ENCODE measurements at places on chromosomes 3 and 15. TPM values are rescaled to one million over a fixed set of nuclear protein-coding genes. Genes with fewer than 3 reads are reported as not detected.

GRCh38 chr3:123789760-123790159, 94.4 kb downstream of the MYLK start:
- H3K27me3 ChIP-seq = no peaks in the 10 kb centered on the region
- H3K4me3 ChIP-seq = no peak overlapping the region
- H3K36me3 ChIP-seq = no peaks in the 10 kb centered on the region
- no peak overlapping the region for H3K27ac ChIP-seq
- H3K4me1 ChIP-seq = no peaks in the 10 kb centered on the region

DNA sequence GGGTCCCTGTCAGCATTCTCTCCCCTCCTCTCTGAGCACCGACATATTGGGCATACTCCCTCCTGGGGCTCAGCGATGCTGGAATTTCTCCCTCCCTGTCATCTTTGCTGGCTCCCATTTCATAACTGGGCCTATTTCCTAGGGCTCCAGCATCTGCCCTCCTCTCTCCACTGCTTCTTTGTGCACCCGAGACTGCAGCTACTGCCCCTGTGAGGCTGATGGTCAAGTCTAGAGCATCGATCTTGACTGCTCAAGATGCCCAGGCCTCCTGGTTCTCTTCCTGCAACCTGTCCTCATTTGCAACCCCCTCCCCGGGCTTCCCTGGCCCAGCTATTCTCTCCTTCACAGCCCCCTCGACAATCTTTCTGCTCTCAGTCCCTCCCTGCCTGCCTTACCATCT, 53.5 kb downstream of the WHAMM start:
- DNase-seq = no peak
- no peaks in the 10 kb centered on the region for H3K36me3 ChIP-seq
- H3K27me3 ChIP-seq = no peaks in the 10 kb centered on the region
- H3K4me3 ChIP-seq = no peak overlapping the region

- no peak overlapping the region for H3K27ac ChIP-seq
- DNase-seq = peak; percentile 70
- no peaks in the 10 kb centered on the region for H3K36me3 ChIP-seq
- H3K27me3 ChIP-seq = no peaks in the 10 kb centered on the region
- H3K4me1 ChIP-seq = no peaks in the 10 kb centered on the region
Observed at GRCh38 chr3:120795017-120795648, 52.6 kb downstream of the GTF2E1 start.

The TADA3 gene
- 17.5 TPM for total RNA-seq

GRCh38 chr15:23860290-23861245, 173.5 kb upstream of the NDN start:
- H3K27me3 ChIP-seq = no peaks in the 10 kb centered on the region
- H3K4me3 ChIP-seq = no peak overlapping the region
- DNase-seq = no peak
- H3K36me3 ChIP-seq = no peaks in the 10 kb centered on the region
- no peaks in the 10 kb centered on the region for H3K4me1 ChIP-seq
- H3K27ac ChIP-seq = no peak overlapping the region

The USP13 gene
- total RNA-seq = 5.6 TPM

GRCh38 chr3:168216851-168217250, 121.1 kb upstream of the GOLIM4 start:
- H3K4me3 ChIP-seq = no peak overlapping the region
- H3K4me1 ChIP-seq = no peaks in the 10 kb centered on the region
- H3K36me3 ChIP-seq = no peaks in the 10 kb centered on the region

GRCh38 chr3:145191543-145191942, 969.4 kb downstream of the PLOD2 start:
- H3K4me3 ChIP-seq = no peak overlapping the region
- no peaks in the 10 kb centered on the region for H3K36me3 ChIP-seq

- no peak overlapping the region for H3K27ac ChIP-seq
- no peaks in the 10 kb centered on the region for H3K27me3 ChIP-seq
- DNase-seq = no peak
- H3K4me3 ChIP-seq = no peak overlapping the region
- no peaks in the 10 kb centered on the region for H3K4me1 ChIP-seq
- H3K36me3 ChIP-seq = no peaks in the 10 kb centered on the region
Observed at GRCh38 chr3:56005196-56005805, 463.0 kb downstream of the ERC2 start.

DNA sequence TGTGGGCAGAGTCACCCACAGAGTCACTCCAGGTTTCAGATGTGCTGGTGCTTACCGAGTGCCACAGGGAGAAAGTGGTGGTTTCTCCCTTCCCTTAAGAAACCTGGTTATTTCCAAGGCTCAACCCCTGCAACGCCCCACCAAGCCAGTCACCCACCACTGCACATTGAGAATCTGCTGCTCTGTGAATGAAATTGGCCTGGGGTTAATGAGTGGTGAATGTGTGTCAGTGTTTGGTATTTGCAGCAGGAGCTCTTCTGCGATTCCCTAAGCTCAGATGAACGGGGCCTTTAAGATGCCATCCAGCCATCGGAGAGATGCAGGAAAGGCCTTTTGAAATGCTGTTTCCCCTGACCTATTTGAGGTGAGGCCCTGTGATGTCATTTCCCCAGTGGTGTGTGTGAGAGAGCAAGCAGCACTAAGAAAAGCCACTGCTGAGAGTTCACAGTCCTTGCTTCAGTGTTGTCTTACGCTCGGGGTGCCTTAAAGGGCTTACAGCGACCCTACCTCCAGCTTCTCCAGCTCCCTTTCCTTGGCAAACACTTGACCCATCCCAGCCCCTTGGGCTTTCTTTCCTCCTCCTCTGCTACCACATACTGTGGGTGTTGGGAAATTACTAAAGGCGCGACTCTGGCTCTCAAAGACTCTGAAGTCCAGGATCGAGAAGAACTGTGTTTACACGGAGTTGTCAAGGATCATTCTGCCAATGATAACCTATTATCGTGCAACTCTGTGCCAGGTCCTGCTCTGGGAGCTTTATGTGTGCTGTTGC, 68.9 kb downstream of the SMAD3 start:
- H3K4me3 ChIP-seq = no peak overlapping the region
- peak overlapping the region; percentile 71 for H3K27ac ChIP-seq
- H3K27me3 ChIP-seq = no peaks in the 10 kb centered on the region
- DNase-seq = no peak
- peaks cover 57% of the 10 kb centered on the region for H3K4me1 ChIP-seq

The CHSY1 gene
- total RNA-seq = 9.0 TPM

The CDHR4 gene
- not detected for total RNA-seq
